Cerebellar nuclear complex (tissue), 1 donor: ENCODE measurements at places on chromosomes 16 and 17.
A peak's percentile ranks its signal among the peaks of the same experiment; 100 is the strongest.

GRCh38 chr16:14322186-14322585, 251.1 kb downstream of the MRTFB start:
- no peak for DNase-seq

DNA sequence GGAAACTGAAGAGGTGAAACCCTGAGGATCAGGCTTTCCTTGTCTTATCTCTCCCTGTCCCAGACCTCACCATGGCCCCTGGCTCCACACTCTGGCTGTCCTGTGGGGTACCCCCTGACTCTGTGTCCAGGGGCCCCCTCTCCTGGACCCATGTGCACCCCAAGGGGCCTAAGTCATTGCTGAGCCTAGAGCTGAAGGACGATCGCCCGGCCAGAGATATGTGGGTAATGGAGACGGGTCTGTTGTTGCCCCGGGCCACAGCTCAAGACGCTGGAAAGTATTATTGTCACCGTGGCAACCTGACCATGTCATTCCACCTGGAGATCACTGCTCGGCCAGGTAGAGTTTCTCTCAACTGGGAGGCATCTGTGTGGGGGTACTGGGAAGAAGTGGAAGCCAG, 1.4 kb downstream of the CD19 start:
- DNase-seq, result no peak

- DNase-seq, result no peak
Measured at GRCh38 chr16:70573451-70574121, 50.0 kb downstream of the SF3B3 start.

- no peak for DNase-seq
Measured at GRCh38 chr17:12537436-12537835, 128.3 kb upstream of the MYOCD start.

GRCh38 chr16:2973093-2973492, 3.9 kb downstream of the PAQR4 start:
- no peak for DNase-seq

GRCh38 chr17:34390649-34391048, 27.6 kb upstream of the CCL1 start:
- no peak for DNase-seq

DNA sequence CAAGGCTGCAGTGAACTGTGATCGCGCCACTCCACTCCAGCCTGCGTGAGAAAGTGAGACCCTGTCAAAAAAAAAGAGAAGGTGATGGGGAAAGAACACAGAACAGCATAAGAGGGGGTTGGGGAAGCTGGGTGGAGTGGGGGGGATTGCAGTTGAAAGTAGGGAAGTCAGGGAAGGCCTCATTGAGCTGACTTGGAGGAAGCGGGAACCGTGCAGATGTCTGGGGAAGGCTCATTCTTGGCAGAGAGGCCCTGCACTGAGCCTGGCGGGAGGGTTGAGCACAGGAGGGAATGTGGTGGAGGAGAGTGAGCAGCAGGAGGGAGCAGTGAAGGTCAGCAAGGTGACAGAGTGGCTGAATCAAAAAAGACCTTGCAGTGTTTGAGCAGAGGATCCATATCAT, 26.9 kb downstream of the IL4R start:
- DNase-seq, result no peak

DNA sequence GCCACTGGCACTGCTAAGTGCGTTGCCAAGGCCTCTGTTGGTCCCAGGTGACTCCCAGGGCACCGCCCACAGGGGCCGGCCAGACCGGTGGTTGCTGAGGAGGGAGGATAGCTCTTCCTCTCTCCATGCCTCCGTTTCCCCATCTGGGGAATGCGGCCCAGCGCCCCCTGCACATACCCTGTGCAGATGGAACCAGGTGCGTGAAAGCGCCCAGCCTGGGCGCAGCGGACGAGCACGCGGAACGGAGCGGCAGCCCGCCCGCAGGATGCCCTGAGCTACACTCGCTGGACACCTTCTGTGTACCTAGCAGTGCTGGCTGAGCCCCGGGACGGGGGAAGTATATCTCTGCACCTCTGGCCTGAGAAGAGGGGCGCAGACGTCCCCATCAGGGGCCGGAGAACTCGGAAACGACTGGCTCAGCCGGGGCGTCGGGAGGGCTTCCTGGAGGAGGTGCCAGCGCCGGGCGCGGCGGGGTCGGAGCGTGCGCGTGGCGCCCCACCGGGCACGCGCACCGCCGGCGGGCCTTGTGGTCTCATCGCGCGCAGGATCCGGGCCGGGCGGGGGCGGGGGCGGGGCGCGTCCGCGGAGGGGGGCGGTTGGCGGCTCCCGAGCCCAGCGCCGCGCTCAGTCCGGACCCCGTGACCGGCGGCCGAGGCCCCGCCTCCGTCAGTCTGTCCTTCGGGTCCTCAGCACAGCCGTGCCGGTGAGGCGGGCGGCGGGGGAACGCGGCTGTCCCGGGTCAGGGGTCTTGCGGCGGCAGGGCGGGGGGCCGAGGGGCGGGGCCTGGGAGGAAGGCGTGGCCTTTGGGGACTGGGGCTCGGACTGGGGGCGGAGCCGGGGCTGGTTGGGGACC, at the start of the genes CCDC78 and HAGHL:
CCDC78 (minus strand) TSS at position 6 of the 853 bp plus-strand sequence. CDS start 76 bp downstream, outside the sequence.
HAGHL (plus strand) TSS at position 669 of the 853 bp plus-strand sequence. CDS start 404 bp downstream, outside the sequence.
- DNase-seq, result no peak

GRCh38 chr17:75693500-75694481, 26.7 kb downstream of the SAP30BP start:
- peak; percentile 77 for DNase-seq

- DNase-seq, result no peak
Measured at GRCh38 chr16:66478733-66479511, 51.8 kb downstream of the BEAN1 start.

DNA sequence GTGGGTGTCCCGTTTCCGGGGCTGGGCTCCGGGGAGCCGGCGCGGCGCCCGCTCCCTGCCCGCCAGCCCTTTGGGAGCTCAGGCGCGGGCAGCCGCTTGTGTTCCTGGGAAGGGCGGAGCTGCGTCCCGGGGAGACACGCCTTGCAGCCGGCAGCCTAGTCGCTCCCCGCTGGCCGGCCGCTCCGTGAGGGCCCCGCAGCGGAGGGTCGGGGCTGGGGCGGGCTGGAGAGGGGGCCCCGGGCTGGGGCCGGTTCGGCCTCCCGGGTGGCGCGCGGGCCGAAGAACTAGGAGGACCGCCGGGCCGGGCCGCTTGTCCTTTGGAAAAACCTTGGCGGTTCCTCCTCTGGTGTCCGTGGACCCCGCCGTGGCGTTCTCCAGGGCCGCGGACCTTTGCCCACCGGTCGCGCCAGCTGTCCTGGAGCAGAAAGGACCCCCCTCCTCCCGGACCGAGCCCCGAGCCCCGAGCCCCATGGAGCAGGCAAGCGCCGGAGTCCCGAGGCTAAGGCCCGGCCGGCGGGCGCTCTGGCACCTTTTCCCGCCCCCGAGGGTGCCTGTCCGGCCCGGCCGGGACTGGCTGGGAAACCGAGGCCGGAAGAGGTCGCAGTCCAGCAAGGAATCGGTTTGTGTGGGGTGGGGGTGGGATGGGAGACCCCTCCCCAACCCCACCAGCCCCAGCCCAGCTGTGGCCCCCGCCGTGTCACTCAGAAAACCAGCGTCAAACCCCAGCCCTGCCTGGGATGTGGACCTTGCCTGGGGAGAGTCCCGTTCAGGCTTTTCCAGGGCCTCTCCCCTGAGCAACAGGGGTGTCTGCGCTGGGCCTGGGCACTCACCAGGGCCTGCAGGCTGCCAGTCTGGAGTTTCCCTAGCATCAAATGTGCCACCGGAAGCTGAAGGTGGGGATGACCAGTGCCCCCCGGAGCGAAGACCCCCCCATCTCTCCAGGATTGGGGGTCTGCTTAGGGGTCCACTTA, 6.8 kb upstream of the TBC1D3B start:
- no peak for DNase-seq

- no peak for DNase-seq
Measured at GRCh38 chr17:3531266-3532101, 26.1 kb downstream of the TRPV3 start.

GRCh38 chr17:48002266-48002915, 31.5 kb downstream of the CDK5RAP3 start:
- no peak for DNase-seq

DNA sequence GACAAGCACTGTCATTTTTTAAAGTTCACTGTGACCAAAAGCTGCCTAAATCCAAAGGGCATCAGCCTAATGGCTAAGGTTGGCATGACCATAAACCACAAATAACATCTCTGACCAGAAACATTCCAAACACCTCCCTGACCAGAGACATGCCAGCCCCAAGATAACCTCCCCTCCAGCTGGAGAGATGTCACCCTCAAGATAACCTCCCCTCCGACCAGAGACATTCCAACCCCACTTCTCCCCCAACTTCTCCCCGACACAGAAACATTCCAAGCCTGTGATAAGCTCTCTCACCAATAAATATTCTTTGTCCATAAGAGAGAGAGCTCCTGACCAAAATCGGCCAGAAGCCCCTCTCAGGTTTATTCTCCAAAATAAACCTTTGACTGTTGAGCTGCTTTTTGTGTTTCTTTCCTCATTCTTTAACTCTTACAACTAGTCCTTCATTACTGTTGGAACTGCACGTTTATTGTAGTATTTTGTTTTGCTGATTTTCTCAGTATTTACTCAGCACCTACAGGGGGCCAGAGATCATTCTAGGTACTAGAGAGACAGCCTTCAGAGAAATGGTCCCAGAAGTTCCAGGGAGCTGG, 325.6 kb downstream of the SLC39A11 start:
- no peak for DNase-seq

- no peak for DNase-seq
Measured at GRCh38 chr17:57256708-57257112, 387 bp downstream of the MSI2 start.

DNA sequence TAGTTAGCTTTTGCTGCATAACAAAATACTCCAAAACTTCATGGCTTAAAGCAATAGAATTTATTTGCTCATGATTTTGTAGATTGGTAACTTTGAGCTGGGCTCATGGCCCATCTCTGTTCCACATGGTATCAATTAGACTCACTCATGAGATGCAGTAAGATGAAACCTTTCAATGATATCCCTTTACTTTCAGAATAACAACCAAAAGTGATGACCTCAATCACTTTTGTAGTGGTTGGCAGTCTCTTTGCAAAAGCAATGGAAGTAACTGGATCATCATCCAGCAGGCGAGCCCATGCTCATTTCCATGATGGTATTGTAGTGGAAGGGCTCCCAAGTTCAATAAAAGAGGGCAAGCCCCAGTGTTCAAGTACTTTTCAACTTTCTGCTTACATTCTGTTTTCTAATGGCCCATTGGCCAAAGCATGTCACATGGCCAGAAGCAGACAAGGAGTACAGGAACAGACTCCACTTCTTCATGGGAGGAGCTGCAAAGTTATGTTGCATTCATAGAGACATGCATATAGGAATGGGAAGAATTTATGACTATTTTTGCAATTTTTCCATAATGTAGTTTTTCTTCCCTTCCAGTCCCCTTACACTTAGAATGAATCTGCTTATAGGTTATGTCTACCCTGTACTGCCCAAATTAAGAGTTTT, 41.7 kb downstream of the EFCAB5 start:
- DNase-seq, result no peak

GRCh38 chr17:33572615-33573014, 279.5 kb upstream of the ASIC2 start:
- no peak for DNase-seq

DNA sequence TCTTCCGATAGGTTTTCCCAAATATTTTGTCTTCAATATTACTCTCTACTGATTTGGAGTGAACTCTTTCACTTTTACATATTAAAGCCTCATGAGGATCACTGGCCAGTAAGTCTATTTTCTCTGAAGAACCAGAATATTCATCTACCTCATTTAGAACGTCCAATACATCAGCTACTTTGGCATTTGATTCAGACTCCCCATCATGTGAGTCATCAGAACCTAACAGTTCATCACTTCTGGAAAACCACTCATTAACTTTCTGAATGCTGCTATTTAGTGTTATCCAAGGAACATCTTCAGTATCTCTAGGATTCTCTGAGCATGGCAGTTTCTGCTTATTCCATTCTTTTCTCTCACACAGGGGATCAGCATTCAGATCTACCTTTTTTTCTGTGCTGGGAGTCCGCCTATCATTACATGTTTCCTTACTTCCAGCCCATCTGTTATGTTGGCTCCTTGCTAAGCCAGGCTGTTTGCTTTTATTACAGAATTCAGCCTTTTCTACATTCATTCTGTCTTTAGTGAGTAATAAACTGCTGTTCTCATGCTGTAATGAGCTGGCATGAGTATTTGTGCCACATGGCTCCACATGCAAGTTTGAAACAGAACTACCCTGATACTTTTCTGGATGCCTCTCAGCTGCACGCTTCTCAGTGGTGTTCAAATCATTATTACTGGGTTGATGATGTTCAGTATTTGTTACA, 30.9 kb downstream of the BRCA1 start:
- no peak for DNase-seq

- DNase-seq, result no peak
Measured at GRCh38 chr17:80389011-80389995, 25.7 kb upstream of the ENDOV start.

DNA sequence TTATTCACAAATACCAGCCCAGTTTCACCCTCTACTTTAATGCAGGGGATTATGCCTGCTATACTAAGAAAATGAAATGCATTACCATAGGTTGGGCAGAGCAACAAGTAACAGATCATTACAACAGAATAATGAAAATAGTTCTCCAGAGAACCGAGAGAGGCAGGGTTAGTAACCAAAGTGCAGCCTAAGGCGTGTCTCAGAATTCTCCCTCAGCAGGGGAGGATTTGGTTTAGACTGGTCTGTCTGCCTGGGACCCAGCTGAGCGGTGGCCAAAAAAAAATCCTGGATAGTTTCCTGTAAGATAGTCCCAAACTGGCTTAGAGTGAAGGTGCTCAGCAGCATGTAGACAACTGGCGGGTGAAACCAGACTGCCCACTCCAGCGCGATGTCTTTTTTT, 30.8 kb upstream of the ADCY7 start:
- DNase-seq, result no peak

DNA sequence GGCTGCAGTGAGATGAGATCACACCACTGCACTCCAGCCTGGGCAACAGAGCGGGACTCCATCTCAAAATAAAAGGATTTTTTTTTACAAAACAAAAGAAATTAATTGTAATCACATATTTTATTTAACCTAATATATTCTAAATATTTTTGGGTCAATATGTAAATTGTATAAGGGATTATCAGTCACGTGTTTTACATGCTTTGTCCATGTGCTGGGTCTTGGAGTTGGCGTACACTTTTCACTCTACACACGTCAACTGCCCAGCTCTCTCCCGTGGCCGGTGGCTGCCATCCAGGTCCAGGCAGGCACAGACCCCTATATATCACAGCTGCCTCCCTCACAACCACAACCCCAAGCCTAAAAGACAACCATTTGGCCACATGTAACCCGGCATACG, 68.1 kb downstream of the RBFOX3 start:
- DNase-seq, result no peak
